ENCODE measurements at places on chromosomes 16 and 17.

- DNase-seq, result no peak
Observed at GRCh38 chr16:78306361-78306760, 206.9 kb downstream of the WWOX start.

DNA sequence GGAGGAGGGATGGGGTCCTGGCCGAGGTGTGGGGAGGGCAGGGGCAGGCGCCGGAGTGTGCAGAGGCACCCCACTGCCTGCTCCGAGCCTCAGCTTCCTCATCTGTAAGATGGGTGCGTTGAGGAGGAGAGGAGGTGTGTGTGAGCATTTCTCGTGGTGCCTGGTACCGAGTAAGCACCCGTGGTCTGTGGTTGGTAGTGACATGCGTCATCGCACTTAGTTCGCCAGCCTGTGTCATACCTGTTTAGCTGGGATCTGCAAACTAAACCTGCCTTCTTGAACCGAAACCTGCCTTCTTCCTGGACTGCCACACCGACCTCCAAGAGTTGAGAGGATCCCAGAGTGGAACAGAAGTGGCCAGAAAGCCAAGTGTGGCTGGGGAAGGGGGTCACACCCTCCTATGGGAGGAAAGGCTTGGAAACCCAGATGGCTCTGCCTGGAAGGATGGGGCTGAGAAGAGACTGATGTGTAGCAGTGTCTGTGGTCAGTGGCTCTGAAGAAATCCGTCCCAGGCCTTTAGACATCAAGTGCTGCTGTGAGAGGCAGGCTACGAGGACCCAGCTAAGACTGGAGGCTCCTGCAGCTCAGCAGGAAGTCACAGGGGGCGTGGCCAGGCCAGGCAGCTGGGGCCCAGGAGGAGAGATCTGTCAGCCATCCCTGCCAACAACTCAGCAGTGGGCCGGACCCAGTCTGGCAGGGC is 162.6 kb upstream of the PLCG2 start:
- DNase-seq, result no peak

GRCh38 chr16:80500116-80500859 is 40.5 kb upstream of the DYNLRB2 start:
- DNase-seq, result no peak

DNA sequence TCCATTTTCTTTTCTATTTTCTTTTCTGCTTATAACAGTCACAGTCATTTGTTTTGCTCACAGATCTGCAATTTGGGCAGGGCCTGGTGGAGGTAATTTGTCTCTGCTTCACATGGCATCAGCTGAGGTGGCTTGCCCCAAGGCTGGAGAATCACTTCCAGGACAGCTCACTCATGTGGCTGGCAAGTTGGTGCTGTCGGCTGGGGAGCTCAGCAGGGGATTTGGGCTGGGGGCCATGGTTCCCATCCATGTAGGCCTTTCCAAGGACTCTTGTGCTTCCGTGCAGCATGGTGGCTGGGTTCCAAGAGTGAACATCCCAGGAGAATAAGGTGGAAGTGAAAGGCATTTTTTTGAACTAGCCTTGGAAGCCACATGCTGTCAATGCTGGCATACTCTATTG is 85.7 kb downstream of the MGAT5B start:
- no peak for DNase-seq

DNA sequence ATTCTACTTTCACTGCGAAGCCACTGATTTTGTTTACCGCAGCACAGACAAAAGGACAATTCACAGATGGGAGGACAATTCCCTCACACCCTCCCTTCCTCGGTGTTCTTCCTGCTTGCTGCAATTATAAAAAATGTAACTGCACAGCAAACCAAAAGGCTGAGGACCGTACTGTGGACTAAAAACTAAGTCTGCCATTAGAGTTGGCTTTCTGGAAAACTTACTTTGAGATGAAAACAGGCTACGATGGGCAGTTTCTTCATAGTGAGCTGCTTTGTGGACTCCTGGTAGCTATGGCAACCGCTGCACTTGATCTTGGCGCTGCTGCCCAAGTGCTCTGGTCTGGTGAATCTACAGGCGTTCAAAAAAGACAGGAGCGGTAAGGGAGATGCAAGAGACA is 35.2 kb downstream of the USP22 start:
- DNase-seq, result no peak

DNA sequence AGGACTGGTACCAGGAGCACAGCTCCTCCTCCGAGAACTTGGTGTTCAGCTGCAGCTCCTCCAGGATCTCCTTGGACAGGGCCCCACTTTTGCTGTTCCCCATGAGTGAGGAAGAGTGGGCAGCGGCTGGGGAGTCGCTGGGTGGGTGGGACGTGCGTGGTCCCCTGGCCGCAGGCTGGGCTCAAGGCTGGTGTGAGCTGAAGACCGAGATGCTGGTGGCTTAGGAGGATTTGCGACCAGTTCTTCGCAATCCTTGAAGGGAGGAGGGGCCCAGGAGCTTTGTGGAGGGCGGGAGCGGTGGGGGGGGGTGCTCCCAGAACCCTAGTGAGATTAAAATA is at the start of gene RCVRN:
TSS of gene RCVRN (minus strand) at position 194 of the 338 bp plus-strand sequence. CDS start at position 103, 91 bp downstream.
- DNase-seq, result no peak

- no peak for DNase-seq
Observed at GRCh38 chr17:7328009-7328408, 1.1 kb downstream of the NEURL4 start.

GRCh38 chr16:1762196-1762878 is 9.0 kb downstream of the NME3 start:
- no peak for DNase-seq

DNA sequence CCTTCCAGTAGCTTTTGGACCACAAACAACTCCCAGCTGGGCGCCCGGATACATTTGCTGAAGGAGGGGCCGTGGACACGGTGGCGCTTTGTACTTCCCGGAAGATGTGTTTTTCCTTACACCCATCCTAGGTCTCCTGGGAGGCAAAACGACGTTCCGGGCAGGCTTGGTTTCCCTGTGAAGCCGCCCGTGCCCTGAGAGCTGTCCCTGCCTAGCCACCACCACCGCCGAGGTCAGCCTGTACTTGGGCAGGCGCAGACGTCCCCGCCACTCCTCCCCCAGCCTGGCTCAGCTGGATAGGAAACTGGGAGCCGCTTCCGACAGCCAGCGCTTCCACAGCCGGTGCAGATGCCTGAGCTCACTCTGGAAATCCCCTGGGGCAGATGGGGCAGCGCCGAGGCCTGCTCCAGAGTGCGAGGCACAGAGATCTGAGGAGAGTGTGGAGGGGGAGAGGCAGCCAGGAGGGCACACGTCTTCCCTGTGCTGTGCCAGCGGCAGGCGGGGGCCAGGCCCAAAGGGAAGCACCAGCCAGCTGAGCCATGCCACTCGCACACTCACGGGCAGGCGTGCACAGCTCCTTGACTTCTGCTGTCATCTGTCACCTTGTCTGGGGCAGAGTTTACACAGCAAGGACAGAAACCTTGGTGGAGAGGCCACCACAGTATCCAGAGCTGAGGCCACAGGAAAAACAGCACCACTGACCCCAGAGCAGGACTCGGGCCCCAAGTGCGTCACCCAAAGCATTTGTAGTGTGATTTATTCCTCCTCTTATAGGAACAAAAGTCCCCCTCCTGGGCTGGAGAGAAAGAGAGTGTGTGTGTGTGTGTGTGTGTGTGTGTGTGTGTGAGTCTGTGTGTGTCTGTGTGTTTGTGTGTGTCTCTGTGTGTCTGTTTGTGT is 3.0 kb downstream of the RHBDF2 start:
- DNase-seq, result no peak

DNA sequence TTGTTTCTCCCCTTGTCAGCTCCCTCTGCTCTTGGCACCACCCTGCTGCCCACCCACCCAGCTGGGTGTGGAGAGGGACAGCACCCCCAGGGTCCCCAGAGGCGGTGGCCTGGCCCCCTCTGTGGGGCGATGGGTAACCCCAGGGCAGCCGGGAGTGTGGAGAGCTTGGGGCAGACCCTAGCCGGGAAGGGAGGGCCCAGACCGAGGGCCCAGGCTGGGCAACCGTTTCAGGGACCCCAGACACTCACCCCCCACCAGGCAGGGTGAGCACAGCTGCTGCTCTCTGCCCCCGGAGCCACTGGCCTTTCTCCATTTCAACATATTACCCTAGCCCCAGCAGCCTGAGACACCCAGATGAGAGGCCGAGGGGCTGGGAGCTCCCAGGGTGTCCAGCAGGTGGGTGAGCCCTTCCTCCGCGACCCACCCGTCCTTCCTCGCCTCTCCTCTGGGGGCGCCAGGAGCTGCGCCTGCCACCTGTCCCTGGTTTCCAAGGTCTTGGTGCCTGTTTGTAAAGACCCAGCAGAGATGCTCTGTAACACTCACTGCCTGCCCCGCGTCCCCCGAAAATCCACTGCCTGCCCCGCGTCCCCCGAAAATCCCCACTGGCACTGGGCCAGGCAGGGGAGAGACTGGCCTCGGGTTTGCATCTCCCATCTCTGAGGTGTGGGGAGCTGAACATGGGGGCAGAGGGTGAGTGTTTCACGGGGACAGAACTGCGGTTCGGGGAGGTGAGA is 45.4 kb downstream of the BAHCC1 start:
- DNase-seq, result no peak

- DNase-seq, result no peak
Observed at GRCh38 chr16:23288726-23289512, 13.2 kb upstream of the SCNN1B start.

- DNase-seq, result no peak
Observed at GRCh38 chr17:45908460-45908859, 14.1 kb downstream of the MAPT start.

DNA sequence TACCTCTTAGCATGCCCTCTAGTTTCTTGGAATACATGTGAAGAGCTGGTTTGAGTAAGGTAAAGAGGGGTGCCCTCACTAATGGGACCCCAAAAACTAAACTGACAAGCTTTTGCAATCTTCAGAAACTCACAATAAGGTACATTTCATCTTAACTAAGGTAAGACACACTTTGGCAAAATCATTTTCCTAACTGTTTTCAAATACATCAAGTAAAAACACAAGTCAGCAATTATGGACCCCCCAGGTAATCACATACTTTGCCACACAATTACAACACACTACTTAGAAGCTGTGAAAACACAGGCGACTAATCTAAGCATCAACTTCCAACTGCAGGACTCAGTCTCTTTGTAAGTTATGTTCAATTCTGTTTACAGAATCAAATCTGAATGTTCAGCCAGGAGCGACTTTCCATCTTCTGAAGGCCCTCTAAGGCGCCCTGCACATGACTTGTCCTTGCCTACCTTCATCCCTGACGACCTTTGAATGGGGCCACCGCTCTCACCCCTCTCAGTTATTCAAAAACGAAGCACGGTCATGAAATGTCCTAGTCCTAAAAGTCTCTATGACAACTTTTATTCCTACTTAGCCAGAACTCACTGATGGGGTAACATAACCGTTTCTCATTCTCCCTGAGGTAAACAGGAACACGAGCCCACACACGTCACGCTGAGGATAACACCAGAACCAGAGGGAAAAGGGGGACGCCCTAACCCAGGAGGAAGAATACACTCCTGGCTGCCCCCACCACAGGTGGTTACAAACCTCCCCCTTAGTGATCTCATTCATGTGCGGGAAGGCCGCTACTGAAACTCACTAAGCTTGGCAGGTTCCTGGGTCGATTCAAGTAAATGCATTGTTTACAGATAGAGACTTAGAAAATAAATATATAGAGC is 5.5 kb downstream of the CREBBP start:
- DNase-seq, result no peak

DNA sequence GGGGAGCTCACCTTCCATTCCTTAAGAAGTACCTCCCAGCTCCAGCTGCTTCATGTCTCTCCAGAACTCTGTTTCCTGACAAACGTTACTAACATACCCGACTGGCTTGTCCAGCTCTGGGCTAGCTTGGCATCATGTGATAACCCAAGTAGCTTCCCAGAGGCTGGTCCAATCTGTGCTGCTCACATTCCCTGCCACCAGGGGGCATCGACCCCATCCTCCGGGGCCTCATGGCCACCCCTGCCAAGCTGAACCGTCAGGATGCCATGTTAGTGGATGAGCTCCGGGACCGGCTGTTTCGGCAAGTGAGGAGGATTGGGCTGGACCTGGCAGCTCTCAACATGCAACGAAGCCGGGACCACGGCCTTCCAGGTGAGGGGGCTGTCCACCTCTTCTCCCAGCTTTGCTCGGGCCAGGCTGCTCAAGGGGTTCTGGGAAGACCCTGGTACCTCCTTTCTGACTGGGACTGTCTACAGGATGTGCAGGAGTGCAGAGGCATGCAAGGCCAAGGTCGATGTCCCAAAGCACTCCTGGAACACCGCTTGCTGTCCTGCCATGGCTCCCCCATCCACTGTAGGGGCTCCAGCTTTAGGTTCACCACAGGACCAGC is 7.6 kb downstream of the EPX start:
- DNase-seq, result no peak

DNA sequence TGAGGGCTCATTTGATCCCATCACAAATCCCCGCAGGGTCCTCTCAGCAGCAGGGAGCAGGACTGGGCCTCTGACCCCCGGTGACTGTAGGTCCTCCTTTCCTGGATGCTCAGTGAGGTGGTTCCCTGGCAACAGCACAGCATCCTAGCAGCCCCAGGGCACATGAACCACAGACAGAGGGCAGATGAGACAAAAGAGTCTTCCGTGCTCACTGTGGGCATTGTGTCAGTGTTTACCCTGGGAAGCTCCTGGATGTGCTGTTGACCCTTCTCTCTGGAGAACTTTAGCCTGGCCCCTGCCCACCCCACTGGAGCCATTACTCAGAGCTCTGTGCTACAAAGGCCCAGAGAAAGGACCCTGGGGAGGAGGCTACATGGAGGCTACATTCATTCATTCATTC is 21.7 kb upstream of the TMEM220 start:
- no peak for DNase-seq

GRCh38 chr17:74833501-74834377 is 25.9 kb downstream of the GRIN2C start:
- no peak for DNase-seq

DNA sequence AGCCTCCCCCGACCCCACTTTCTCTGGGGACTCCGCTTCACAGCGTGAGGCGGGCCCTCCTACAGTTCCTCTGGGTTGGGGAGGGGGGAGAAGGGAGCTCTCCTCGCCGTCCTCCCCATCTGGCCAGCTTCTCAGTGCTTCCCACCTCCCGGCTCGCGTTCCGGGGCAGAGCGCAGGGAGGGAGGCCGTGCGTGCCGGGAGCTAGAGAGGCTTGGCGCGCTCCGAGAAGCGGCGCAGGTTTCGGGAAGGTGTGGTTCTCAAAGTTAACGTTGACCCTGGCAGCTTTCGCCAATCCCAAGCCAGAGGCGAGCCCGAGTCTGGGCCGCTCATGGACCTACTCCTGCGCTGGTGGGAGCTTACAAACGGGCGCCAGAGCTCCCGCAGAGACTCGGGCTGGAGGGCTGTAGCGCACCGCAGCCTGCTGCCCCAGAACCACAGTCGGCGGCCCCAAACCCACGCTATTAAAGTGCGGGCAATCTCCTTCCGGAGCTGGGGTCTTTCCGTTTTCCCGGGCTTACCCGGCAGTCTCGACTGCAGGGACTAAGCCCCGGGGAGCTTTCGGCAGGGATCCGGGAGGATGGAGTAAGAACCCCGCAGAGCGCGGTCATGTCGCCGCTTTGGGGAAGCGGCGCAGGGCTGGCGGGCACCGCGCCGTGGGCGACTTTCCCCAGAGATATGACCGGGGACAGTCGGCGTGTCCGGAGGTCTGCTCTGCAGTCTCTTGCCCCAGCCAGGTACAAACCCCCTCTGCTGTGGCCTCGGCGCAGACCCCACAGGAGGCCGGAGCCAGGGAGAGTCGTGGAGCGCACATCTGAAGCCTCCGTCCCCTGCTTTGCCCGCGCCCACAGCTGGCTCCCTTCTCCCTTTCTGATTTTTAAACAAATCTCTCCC is 787 bp downstream of the CDH11 start:
- no peak for DNase-seq

- DNase-seq, result no peak
Observed at GRCh38 chr17:73650140-73650539, 5.9 kb upstream of the SDK2 start.

GRCh38 chr17:61520897-61521296 is 68.7 kb downstream of the TBX4 start:
- no peak for DNase-seq

Measured in non-pigmented ciliary epithelial cell (primary cell).